D721Med (cell line): ENCODE measurements at places on chromosomes 2 and 18.

GRCh38 chr2:39434233-39434897 is 2.7 kb downstream of the MAP4K3 start:
- DNase-seq = no peak

GRCh38 chr2:45963816-45964215 is 312.3 kb downstream of the PRKCE start:
- DNase-seq = no peak

DNA sequence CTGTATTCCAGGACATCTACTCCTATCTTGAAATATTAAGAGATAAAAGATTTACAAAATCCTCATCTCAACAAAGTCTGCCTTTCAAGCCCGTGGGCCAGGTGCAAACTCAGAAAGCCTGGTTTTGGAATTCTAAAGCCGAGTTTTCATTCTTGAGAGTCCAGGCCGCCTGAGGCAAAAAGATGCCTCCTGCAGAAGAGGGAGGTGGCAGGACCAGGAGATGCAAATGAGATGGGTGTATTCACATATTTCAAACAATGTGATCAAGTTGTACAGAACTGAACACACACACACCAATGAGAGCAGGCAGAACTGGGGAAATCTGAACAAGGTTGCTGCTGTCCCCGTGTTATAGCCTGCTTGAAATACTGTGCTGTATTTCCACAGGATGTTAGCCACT is 7.7 kb upstream of the HS6ST1 start:
- DNase-seq = no peak

DNA sequence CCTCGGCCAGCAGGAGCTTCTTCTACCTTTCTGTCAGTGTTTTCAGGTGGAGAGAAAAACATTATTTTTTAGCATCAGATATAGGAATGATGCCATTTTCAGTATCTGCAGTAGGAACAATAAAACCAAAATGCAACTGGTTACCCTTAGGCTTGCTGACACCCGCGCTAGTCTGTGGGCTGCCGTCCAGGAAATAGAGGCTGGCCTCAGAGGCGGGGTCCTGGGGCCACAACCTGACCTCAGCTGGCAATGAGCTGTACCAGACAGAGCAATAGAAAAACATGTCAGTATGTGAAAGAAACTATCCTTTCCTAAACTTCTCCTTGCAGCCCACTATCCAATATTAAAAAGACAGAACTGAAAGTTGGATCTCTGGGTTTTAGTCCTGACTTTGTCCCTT is 4.6 kb upstream of the ST6GAL2 start:
- no peak for DNase-seq

GRCh38 chr2:100197631-100198153 is 55.3 kb upstream of the AFF3 start:
- DNase-seq = no peak

DNA sequence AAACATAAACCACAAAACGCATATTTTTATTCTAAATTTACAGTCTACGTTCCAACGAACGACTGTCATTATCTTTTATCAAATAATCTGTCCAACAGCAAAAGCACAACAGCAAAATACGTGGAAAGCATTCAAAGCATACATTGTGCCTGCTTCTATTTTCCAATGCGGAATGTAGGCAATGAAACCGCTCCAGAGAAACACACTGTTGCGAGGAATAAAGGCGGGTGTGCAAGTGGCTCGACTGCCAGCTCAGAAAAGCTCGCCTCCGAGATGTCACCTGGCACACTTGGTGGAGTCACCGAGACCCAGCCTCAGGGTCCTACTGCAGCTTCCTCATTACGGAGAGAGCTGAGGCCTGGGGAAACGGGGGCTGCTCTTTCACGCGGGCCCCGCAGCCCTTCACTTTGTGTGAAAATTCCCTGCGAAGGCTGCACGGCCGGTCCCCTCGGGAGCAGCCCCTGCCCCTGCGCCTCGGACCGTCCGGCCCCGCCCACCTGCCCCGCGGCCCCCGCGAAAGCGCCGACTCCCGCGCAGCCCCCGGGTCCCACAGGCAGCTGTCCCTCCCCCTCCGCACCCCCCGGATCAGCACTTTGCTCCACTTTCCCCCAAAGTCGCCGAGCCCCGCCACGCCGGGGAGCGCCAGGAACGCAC is 752 bp downstream of the MGAT4A start:
- no peak for DNase-seq

GRCh38 chr2:45953376-45954027 is 302.0 kb downstream of the PRKCE start:
- DNase-seq = no peak

DNA sequence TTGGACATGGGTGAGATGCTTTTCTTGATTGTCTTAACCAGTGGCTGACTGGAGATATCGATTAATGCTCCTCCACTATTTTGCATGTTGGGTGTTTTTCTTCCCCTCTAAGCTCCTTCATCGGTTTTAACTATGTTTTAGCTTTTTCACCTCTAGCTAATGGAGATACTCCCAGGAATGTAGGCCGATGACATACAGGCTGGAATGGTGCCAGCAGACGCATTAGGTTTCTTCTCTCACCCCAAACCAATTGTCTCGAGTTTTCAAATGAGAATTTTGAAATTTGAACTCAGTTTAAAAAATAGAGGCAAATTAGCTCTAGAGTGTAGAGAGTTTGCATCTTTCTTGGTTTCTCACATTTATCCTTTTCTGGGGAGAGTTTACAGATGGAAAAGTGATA is 247.6 kb downstream of the RPRM start:
- no peak for DNase-seq

GRCh38 chr2:223896833-223897311 is 48.3 kb downstream of the WDFY1 start:
- no peak for DNase-seq

- no peak for DNase-seq
These were observed 25.9 kb downstream of the UBR3 start for GRCh38 chr2:169853041-169853668.

DNA sequence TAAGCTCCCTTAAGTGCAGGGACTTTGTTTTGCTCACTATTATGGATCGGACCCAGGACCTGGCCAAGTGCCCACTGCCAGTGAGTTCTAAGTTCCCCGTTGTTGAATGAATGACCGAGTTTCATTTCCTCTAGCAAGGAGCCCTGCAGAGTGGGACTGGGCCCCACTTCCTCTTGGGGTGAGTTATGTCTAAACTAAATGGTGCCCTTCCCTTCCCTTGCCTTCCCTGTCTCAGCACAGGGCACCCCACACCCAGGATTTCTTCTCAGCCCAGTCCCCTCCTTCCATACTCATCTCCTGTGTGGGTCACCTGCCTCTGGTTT is 195.3 kb upstream of the HS6ST1 start:
- DNase-seq = no peak

DNA sequence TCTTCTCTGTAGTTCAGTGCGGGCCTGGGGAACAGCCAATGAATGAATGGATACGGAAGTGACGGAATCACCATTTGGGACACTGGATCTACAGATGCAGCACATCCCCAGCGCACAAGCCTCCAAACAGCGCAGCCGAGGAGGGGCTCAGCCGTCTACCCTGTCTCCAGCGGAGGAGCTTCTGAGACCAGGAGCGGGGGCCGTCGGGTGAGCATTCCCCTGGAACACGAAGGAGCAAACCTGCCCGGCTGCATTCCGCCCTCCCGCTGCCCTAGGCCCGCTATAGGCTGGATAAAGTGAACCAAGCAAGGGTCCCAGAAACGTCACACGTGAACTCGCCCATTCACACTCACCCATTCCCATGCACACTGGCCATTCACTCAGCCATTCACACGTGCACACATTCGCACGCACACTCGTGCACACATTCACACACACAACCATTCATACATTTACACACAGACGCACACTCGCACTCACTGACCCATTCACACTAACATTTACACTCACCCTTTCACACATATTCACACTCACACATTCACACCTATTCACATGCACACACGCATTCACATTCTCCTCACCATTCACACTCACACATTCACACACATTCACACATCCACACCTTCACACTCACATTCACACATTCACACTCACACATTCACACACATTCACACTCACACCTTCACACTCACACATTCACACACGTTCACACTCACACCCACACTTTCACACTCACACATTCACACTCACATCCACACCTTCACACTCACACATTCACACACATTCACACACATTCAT is 63.4 kb downstream of the BIN1 start:
- DNase-seq = peak; percentile 13

- no peak for DNase-seq
These were observed 1.7 kb upstream of the MGAT5 start for GRCh38 chr2:134252092-134252750.

- no peak for DNase-seq
These were observed 45.4 kb downstream of the RALBP1 start for GRCh38 chr18:9520666-9521065.

DNA sequence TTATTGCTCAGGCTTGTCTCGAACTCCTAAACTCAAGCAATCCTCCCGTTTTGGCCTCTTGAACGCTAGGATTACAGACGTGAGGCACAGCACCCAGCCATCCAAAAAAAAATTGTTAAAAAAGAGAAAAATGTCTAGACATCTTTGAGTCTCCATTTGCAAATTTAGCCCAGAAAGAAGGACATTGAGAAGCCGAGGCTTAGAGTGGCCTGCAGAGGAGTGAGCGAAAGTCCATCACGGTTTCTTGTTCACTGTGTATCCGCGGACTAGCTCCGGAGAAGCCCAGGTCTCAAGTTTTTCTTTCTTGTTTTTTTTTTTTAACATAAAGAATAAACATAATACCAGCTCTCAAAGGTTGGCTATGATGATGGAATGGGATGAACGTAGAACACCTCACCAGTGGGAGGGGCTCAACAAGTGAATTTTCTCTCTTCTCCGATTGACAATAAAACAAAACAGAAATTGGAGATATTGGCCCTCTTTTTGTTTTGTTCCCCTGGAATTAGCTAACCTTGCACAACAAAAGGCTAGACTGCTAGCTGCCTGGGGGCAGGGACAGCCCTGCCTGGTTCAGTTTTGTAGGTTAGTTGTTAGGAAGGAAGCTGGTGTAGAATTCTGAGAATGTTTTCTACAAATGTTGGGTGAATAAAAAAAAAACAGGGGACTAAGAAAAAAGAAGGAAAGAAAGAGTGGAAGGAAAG is 163.4 kb downstream of the MYCN start:
- no peak for DNase-seq

DNA sequence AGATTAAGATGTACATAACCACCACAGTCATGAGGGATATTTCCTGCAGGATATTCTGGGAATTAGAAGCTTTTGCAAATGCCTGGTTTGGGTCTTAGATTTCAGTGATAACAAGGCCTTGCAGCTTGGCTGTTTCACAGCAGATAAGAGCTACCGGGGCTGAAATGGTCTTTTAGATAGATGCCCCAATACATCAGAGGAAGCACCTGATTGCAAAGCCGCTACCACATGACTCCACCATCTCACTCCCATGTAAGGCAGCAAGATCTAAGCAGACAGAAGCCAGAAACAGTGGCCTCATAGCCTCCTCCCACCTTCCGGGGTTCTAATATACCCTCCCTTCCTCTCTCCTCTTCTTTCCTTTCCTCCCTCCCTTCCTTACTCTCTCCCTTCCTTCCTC is 31.1 kb upstream of the EPG5 start:
- no peak for DNase-seq

DNA sequence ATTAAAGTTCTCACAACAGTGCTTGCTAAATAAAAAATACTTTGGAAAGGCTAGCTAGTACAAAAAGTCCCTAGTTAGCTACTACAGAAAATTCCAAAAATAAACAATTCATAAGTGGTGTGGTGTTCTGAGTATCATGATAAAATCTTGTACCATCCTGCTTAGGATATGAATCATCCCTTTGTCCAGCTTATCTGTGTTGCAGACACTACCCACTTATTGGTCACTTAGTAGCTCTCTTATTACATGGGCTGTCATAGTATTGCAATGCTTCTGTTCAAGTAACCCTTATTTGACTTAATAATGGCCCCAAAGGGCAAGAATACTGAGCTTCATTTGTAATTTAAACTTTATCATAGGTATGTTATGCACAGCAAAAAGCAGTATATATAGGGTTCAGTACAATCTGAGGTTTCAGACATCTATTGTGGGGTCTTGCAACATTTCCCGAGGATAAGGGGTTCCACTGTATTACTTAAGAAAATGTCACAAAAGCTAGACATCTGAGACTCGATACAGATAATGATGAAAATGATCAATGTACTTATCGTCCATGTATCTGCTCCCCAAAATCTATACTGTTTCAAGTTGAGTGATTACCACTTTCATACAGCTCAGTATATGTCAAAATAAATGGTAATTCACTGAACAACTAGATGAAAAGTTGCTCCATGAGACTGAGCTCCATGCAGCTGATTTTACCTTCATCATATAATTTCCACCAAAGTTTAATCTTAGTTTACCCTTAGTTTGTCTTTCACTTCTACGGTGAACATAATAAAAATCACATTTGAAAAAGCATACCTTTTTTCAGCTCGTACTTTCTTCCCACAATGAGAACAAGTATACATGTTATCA is 93.8 kb downstream of the C2orf74 start:
- no peak for DNase-seq

DNA sequence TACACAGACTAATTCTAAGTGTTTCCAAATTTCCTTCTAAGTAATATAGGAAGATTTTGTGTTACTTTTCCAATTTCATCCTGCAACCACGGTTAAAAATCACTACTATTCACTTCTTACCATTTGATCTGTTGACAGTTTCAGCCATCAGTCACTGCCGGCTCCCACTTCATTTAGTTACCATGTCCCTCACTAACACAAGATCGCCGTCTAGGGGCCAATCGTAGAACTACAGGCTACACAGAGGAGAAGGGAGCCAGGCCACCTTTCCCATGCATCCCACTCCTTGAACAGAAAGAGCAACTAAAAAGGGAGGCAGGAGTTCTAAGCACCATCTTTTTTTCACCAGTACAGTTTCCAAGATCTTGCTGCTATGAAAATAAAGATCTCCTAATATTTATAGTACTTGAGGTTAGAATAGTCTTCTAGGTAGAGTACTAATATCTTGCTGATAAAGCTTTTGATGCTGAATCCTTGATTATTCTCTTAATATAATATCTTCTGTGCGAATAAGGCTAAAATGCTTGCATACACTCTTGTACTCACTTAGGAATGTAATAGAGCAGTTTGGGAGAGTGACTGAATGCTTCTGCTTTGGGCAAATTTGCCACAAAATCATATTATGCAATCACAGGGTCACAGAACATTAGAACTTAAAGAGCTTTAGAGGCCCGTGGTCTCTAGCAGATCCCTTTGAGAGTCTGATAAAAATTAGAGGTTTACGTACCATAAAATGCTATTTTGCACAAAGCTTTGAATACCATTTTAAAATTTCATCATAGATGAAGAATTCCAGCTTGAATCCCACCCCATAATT is 39.5 kb upstream of the CYP1B1 start:
- DNase-seq = peak; percentile 45

DNA sequence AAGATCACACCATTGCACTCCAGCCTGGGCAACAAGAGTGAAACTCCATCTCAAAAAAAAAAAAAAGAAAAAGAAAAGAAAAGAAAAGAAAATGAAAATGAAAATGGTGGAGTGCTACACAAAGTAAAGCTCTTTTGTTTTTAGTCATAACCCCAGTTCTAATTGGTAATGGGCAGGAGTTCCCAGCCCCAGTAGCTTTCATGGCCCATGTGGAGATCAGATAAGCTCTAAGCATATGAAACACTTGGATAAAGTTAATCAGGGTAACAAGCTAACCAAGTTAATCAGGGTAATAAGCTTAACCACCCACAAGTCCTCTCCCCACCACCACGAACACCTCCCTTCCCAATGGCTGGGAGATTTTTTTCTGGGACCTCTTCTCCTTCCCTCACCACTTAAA is 240.8 kb downstream of the BCL11A start:
- no peak for DNase-seq
